ENCODE measurements at places on chromosomes 13 and 19. TPM values are rescaled to one million over a fixed set of nuclear protein-coding genes. Genes with fewer than 3 reads are reported as not detected.

The ZNF793 gene
- 7.0 TPM for total RNA-seq

The C19orf38 gene
- total RNA-seq, result 0.71 TPM

The FUT6 gene
- 8.1 TPM for total RNA-seq

The CYP2F1 gene
- not detected for total RNA-seq

The ERICH6B gene
- not detected for total RNA-seq

The KRTDAP gene
- total RNA-seq, result 13.7 TPM

The CPAMD8 gene
- 0.34 TPM for total RNA-seq

The ZNF709 gene
- 1.1 TPM for total RNA-seq

The ATP7B gene
- 8.0 TPM for total RNA-seq

The RFPL4A gene
- not detected for total RNA-seq

The GZMM gene
- not detected for total RNA-seq

The CILP2 gene
- under 0.01 TPM for total RNA-seq

The CLEC17A gene
- total RNA-seq, result not detected

The KLHL26 gene
- 6.5 TPM for total RNA-seq

The IGSF23 gene
- not detected for total RNA-seq

The GJB2 gene
- 153 TPM for total RNA-seq

The ZNF441 gene
- 8.2 TPM for total RNA-seq

The GRIK5 gene
- 0.34 TPM for total RNA-seq

The OR7A5 gene
- total RNA-seq, result not detected

The SHKBP1 gene
- 55.9 TPM for total RNA-seq

The CYP2A6 gene
- not detected for total RNA-seq

The IGFL3 gene
- total RNA-seq, result not detected

The ZNF132 gene
- 5.8 TPM for total RNA-seq

The RNF113B gene
- not detected for total RNA-seq

The C1QTNF9 gene
- total RNA-seq, result not detected

The POLD1 gene
- total RNA-seq, result 27.7 TPM

The DCT gene
- total RNA-seq, result 0.21 TPM

The ZNF415 gene
- 15.4 TPM for total RNA-seq

The SERPINE3 gene
- not detected for total RNA-seq

The RASGRP4 gene
- total RNA-seq, result not detected

The TNFSF13B gene
- 2.6 TPM for total RNA-seq

The KLK4 gene
- total RNA-seq, result not detected

The AP2S1 gene
- total RNA-seq, result 109 TPM

The EPS8L1 gene
- 96.7 TPM for total RNA-seq

The NLRP9 gene
- total RNA-seq, result not detected

The LPAR2 gene
- total RNA-seq, result 11.0 TPM

The ZNF565 gene
- 8.7 TPM for total RNA-seq

The ADGRE1 gene
- total RNA-seq, result not detected

The PINLYP gene
- 0.50 TPM for total RNA-seq

The PGLYRP1 gene
- not detected for total RNA-seq
